ENCODE measurements at places on chromosomes 6 and 20.

DNA sequence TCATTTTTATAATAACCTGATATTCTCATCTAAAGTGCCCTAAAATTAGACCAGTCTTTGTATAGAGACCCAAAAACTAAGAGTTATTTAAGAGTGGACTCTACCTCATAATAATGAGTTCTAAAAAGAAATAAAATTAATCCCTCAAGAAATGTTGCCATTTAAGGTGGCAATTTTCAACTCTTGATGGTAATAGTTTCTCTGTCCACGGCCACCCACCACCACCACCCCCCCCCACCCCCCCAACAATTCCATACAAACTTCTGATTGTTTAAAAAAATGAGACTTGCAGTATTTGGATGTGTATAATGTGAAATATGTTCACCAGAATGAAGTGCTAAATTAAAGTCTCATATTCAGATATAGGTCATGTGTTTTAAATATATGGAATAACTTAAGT is 2.4 kb downstream of the MAP7 start:
- H3K27ac ChIP-seq = no peak overlapping the region
- no peaks in the 10 kb centered on the region for H3K27me3 ChIP-seq
- H3K4me3 ChIP-seq = no peak overlapping the region
- no peak for DNase-seq
- H3K36me3 ChIP-seq = no peaks in the 10 kb centered on the region
- H3K4me1 ChIP-seq = no peaks in the 10 kb centered on the region

- H3K36me3 ChIP-seq = no peaks in the 10 kb centered on the region
- H3K27me3 ChIP-seq = no peaks in the 10 kb centered on the region
- H3K27ac ChIP-seq = peak overlapping the region; percentile 25
These were observed 57.2 kb upstream of the IRAK1BP1 start for GRCh38 chr6:78810146-78810545.

GRCh38 chr20:49483018-49483695 is 689 bp upstream of the KCNB1 start:
- H3K27ac ChIP-seq = no peak overlapping the region
- peaks cover 18% of the 10 kb centered on the region for H3K27me3 ChIP-seq
- H3K4me1 ChIP-seq = no peaks in the 10 kb centered on the region
- H3K36me3 ChIP-seq = no peaks in the 10 kb centered on the region
- peak overlapping the region; percentile 48 for H3K4me3 ChIP-seq
- DNase-seq = no peak

- H3K36me3 ChIP-seq = no peaks in the 10 kb centered on the region
- no peak overlapping the region for H3K27ac ChIP-seq
- H3K4me1 ChIP-seq = no peaks in the 10 kb centered on the region
- DNase-seq = no peak
These were observed 178.0 kb upstream of the SASH1 start for GRCh38 chr6:148164645-148165044.

DNA sequence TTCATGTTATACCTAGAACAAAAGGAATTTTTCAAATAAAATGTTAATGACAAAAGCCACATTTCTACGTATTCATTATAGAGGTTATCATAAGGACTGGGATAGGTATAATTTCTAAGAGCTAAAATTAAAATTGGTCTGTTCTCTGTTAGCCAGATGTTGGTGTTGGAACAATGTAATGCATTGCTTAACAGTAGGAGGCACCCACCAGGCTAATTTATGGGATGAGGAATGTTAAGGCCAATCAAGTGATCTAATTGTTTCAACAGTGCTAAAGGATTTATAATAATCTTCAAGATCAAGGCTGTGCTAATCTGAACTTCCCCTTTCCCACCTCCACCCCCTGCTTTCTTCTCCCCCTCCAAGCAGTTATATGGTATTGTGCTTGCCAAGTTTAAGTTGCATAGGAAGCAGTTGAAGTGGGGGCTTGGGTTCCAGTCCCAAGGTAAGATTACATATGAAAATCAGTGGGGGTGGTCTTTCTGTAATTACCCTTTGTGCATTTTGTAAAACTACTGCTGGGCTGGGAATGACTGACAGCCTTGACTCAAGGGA is 89.2 kb upstream of the BACH2 start:
- H3K27me3 ChIP-seq = no peaks in the 10 kb centered on the region
- DNase-seq = no peak
- no peaks in the 10 kb centered on the region for H3K36me3 ChIP-seq
- H3K4me1 ChIP-seq = no peaks in the 10 kb centered on the region
- H3K27ac ChIP-seq = no peak overlapping the region

- no peak overlapping the region for H3K27ac ChIP-seq
- H3K27me3 ChIP-seq = no peaks in the 10 kb centered on the region
- no peak overlapping the region for H3K4me3 ChIP-seq
- no peak for DNase-seq
These were observed 23.9 kb downstream of the NT5E start for GRCh38 chr6:85473748-85474147.

- no peaks in the 10 kb centered on the region for H3K27me3 ChIP-seq
- DNase-seq = no peak
- no peaks in the 10 kb centered on the region for H3K4me1 ChIP-seq
- H3K27ac ChIP-seq = no peak overlapping the region
These were observed 194.9 kb downstream of the PHACTR1 start for GRCh38 chr6:12911427-12911826.

DNA sequence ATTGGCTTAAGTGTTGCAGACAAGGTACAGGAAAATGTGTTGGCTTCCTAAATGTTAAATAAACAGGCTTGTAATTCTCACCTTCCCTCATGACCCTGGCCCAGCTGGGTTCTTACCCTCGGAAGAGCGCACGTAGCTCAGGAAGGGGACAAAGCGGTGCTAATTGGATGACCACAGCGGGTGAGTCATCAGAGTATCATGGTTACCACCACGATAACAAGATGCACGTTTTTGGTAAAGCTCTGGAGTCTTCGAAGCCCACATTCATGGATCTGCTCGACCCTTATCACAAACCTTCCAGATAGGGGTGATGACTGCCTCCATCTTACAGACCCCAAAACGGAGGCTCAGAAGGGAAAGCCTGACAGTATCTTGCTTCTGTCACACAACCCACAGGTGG is 32.8 kb downstream of the APCDD1L start:
- no peak for DNase-seq
- H3K4me1 ChIP-seq = no peaks in the 10 kb centered on the region
- no peaks in the 10 kb centered on the region for H3K36me3 ChIP-seq
- no peak overlapping the region for H3K4me3 ChIP-seq

DNA sequence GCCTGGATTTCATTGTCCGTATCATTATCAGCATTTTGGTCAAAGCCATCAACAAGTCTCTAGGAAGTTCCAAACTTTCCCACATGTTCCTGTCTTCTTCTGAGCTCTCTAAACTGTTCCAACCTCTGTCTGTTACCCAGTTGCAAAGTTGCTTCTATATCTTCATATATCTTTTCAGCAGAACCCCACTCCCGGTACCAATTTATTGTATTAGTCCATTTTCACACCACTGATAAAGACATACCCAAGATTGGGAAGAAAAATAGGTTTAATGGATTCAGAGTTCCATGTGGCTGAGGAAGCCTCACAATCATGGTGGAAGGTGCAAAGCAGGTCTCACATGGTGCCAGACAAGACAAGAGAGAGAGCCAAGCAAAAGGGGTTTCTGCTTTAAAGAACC is 293.2 kb downstream of the EPM2A start:
- H3K4me1 ChIP-seq = no peaks in the 10 kb centered on the region
- no peaks in the 10 kb centered on the region for H3K36me3 ChIP-seq
- no peaks in the 10 kb centered on the region for H3K27me3 ChIP-seq
- no peak overlapping the region for H3K4me3 ChIP-seq
- no peak for DNase-seq
- H3K27ac ChIP-seq = no peak overlapping the region

DNA sequence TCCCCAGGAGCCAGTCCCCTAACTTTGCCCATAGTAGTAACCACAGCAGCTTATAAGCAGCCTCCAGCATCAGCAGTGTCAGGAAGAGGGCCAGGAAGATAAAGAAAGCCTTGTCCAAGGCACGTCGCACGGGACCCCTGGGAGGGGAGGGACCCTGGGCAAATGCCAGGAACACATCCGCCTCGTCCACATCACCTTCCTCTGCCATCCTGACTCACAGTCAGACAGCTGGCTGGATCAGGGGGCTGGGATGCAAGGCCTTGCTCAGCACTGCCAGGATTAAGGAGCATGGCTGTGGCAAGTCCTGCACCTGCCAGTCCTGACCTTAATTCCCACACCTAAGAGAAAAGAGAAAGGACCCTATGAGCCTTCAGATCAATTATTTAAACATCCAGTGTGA is 11.5 kb upstream of the ZBTB22 start:
- no peak for DNase-seq
- no peak overlapping the region for H3K27ac ChIP-seq
- no peak overlapping the region for H3K4me3 ChIP-seq
- peaks cover under 1% of the 10 kb centered on the region for H3K4me1 ChIP-seq
- no peaks in the 10 kb centered on the region for H3K36me3 ChIP-seq

- no peak for DNase-seq
- no peak overlapping the region for H3K4me3 ChIP-seq
- H3K36me3 ChIP-seq = no peaks in the 10 kb centered on the region
- H3K27ac ChIP-seq = no peak overlapping the region
These were observed 106.3 kb downstream of the TNFRSF21 start for GRCh38 chr6:47203266-47203937.

DNA sequence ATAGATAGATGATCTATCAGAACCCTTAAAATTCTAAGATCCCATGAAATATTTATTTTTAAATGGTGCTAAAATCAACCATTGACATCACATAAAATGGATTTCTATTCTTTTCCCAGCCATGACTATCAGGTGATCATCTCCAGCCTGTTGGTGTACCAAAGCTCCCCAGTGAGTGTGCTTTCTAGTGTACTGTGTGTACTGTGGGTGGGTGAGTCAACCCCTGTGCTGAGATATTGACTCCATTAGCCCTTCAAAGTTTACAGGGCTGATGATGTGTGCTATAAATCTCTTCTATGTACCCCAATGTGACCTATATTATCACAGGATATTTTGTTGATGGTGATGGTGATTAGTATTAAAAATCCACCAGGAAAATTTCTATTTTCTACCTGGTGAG is 344.6 kb downstream of the MMUT start:
- H3K36me3 ChIP-seq = no peaks in the 10 kb centered on the region
- no peak overlapping the region for H3K27ac ChIP-seq
- no peaks in the 10 kb centered on the region for H3K27me3 ChIP-seq
- H3K4me3 ChIP-seq = no peak overlapping the region

DNA sequence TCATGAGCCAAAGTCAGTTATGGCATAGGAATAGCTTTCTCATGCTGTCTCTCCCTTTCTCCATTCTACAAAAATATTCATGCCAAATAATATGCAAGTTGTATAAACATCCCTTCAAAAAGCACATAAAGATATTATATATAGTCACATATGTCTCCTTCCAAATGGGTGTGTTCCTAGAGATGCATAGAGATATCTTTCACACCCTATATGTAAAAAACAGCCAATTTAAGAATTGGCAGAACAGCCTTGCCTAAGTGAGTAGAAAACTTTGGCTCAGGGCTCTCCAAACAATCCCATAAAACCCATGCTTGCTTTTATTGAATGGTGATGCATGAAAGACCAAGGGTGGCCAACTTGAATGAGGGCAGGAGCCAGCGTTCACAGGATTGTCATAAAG is 274.7 kb upstream of the SUPT3H start:
- no peaks in the 10 kb centered on the region for H3K36me3 ChIP-seq
- no peaks in the 10 kb centered on the region for H3K4me1 ChIP-seq
- no peak overlapping the region for H3K27ac ChIP-seq
- no peak for DNase-seq
- no peaks in the 10 kb centered on the region for H3K27me3 ChIP-seq

DNA sequence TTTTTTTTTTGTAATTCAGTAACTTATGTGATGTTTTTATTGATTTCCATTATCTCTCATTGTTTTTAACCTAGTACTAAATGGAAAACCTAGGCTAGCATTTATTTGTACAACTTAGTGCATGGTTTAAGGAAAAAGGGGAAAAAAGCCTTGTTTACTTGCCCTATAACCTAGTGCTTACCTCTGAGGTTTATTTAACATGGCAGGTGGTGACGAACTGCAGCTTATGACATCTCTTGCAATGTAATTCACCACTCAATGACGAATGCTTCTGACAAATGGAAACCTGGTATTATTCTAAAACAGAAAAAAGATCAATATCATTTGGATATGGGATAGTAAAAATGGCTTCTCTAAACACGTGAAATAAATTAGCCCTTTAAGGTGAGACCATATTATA is 618.6 kb upstream of the FLRT3 start:
- H3K4me3 ChIP-seq = no peak overlapping the region
- DNase-seq = no peak
- H3K27me3 ChIP-seq = no peaks in the 10 kb centered on the region
- H3K36me3 ChIP-seq = no peaks in the 10 kb centered on the region
- H3K27ac ChIP-seq = no peak overlapping the region
- no peaks in the 10 kb centered on the region for H3K4me1 ChIP-seq

GRCh38 chr6:37866590-37867507 is 47.3 kb downstream of the ZFAND3 start:
- no peaks in the 10 kb centered on the region for H3K4me1 ChIP-seq
- no peak for DNase-seq
- H3K4me3 ChIP-seq = no peak overlapping the region
- H3K36me3 ChIP-seq = no peaks in the 10 kb centered on the region
- H3K27me3 ChIP-seq = no peaks in the 10 kb centered on the region

GRCh38 chr6:97702248-97702647 is 419.2 kb upstream of the MMS22L start:
- no peaks in the 10 kb centered on the region for H3K27me3 ChIP-seq
- no peak for DNase-seq
- H3K27ac ChIP-seq = no peak overlapping the region

- no peaks in the 10 kb centered on the region for H3K27me3 ChIP-seq
- H3K27ac ChIP-seq = no peak overlapping the region
- H3K36me3 ChIP-seq = no peaks in the 10 kb centered on the region
These were observed 66.6 kb downstream of the PRND start for GRCh38 chr20:4788314-4788713.

- no peaks in the 10 kb centered on the region for H3K36me3 ChIP-seq
- H3K27ac ChIP-seq = no peak overlapping the region
- no peaks in the 10 kb centered on the region for H3K27me3 ChIP-seq
- no peaks in the 10 kb centered on the region for H3K4me1 ChIP-seq
These were observed 254.3 kb upstream of the FOXQ1 start for GRCh38 chr6:1057490-1058135.

- H3K27ac ChIP-seq = no peak overlapping the region
- H3K36me3 ChIP-seq = no peaks in the 10 kb centered on the region
- H3K4me1 ChIP-seq = no peaks in the 10 kb centered on the region
- no peak overlapping the region for H3K4me3 ChIP-seq
- H3K27me3 ChIP-seq = no peaks in the 10 kb centered on the region
These were observed 385.3 kb downstream of the EPM2A start for GRCh38 chr6:145349950-145350510.

GRCh38 chr6:147190556-147190955 is 13.7 kb upstream of the STXBP5 start:
- H3K4me3 ChIP-seq = no peak overlapping the region
- no peak overlapping the region for H3K27ac ChIP-seq
- H3K27me3 ChIP-seq = no peaks in the 10 kb centered on the region
- DNase-seq = no peak
- no peaks in the 10 kb centered on the region for H3K36me3 ChIP-seq

DNA sequence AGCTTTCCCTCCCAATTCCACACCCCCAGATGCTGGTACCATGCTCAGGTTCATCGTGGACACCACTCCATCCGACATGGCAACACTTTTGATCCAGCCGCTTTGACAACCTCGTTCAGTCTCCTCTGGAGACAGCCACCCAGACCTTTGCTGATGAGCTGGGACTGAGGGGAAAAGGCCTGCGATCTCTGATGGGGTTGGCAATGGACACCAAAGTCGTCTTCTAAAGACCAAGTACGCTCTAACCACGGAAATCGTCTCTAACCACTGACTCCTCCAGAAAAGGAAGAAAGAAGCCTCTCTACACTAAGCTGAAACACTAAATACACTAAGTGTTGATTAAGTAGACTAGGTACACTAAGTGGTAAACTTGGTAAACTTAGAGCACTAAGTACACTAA is 26.1 kb upstream of the HLA-E start:
- H3K27ac ChIP-seq = no peak overlapping the region
- no peaks in the 10 kb centered on the region for H3K4me1 ChIP-seq
- DNase-seq = no peak
- H3K27me3 ChIP-seq = peaks cover 4% of the 10 kb centered on the region
- no peaks in the 10 kb centered on the region for H3K36me3 ChIP-seq

Data from breast epithelium (tissue), 4 donors.